ENCODE measurements at places on chromosomes 1 and 21.
A peak's percentile ranks its signal among the peaks of the same experiment; 100 is the strongest.

DNA sequence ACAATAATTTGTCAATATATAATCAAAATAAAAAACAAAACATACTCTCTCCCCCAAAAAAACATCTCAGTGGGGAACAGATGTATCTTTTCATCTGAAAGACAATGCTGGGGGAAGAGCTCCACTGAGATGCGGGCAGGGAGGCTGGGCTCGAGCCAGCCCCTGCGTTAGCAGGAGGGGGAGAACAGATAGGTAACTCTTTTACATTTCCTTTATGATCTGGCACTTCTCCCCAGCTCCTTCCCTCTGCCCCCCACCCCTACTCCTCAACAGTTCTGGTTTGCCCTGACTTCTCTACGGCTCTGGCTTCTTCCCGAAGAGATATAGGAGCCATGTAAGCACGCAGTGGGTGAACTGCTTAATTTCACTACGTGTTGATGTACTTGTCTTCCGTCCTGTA is 12.4 kb downstream of the LEPR start:
- no peak for DNase-seq

- no peak for DNase-seq
Measured at GRCh38 chr1:236639686-236640085, 35.4 kb upstream of the HEATR1 start.

DNA sequence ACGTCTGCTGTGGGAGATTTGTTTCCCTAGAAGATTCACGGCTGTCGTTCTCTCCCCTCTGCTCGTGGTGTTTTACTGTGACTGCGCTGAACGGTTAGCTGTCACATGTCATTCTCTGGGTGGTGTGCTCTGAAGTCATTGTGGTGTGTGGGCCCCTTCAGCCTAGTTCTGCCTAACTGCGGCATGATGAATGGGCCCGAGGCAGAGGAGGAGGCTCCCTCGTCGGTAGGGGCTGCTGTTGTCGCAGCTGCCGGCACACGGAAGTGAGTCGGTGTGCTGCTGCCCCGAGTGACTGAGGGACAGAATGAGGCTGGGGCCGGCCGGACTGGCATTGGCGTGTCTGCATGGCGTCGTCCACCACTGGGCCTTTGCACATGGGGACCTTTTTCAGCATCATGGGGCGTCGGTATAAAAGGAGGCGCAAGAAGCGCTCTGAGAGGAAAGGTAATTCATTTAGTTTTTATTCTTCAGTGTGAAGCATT is 77.9 kb downstream of the ADARB1 start:
- DNase-seq, result no peak

- DNase-seq, result no peak
Measured at GRCh38 chr1:175863299-175864050, 120.1 kb upstream of the TNR start.

GRCh38 chr21:16071092-16071491 is 341.3 kb downstream of the USP25 start:
- peak; percentile 16 for DNase-seq

DNA sequence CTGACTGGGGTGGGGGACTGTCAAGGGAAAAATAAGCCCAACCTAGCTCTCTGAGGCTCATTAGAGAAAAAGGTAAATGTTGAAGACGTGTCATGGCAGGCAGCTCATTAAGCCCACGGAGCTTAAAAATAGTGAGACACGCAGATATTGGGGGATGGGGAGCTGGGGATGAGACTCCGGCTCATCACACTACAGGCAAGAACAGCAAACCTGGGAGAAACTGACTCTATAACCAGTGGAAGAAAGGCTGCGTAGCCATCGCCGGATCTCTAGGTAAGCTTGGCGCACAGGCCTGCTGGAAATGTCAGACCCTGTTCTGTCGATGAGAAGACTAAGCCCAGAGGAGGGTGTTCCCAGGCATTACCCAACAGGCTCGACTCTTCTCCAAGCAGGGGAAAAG is 78.0 kb downstream of the SYT2 start:
- DNase-seq, result no peak

DNA sequence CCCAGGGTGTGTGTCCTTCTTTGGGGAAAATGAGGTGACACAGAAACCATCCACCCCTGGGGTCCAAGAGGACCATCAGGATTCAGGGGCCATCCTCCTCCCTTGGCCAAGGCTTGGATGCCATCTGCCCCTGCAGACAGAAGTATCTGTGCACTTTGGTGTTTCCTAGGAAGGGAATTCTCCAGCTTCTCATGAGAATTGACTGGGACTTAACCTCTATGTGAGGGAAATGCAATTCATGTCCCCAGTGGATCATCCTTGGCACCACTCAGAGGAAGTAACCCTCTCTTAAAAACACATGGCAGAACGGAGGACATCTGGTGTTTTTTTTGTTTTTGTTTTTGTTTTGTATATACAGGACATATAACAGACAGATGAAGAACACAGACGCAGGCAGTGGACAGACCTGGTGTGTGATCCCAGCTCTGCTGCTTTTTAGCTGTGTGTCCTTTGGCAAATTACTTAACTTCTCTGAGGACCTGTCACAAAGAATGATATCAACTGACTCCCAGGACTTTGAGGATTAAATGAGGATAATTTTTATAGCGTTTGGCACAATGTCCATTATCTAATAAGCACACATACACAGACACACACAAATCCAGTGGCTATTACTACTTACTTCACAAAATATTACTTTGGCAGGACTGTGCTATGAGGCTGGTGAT is 3.8 kb downstream of the TNN start:
- DNase-seq, result no peak

GRCh38 chr1:78003882-78004718 is 639 bp upstream of the DNAJB4 start:
- DNase-seq, result peak; percentile 80

GRCh38 chr1:53590531-53591515 is 131.6 kb downstream of the DMRTB1 start:
- peak; percentile 63 for DNase-seq

DNA sequence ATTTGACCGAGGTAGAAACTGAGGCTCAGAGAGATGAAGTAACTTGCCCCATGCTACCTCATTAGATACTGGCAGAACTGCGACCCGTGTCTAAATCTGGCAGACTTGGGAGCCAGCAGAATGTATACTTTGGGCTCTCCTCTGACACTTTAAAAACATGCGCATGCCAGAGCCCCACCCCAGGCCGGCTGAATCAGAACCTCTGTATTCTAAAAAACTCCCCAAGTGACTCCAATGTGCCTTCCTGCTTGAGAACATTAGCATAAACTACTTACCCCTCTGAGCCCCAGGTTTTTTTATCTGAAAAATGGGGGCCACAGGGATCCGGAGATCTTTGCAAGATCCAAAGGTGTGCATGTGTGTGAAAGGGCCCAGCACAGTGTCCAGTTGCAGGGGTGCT is 344.7 kb upstream of the USP24 start:
- no peak for DNase-seq

GRCh38 chr1:204853436-204853835 is 17.2 kb upstream of the NFASC start:
- no peak for DNase-seq

DNA sequence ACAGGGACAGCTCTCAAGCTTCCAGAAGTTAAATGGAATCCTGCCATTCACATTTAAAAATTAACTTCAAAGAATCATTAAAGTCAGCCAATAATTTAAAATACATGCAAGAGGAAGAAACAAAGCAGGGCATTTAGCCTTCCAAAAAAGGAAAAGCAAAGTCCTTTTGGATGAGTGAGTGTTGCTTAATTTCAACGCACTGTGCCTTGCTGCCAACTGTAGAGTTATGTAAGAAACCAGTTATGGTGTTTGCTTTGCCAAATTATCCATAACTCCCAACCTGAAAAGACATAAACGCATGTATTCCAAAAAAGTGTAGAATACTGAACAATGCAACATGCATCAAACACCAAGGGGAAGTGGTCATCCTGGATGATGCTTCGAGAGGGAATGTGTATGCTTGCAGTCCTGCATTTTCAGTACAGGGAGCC is 16.1 kb upstream of the KCNE1 start:
- DNase-seq, result peak; percentile 63

GRCh38 chr1:60483509-60483908 is 409.9 kb upstream of the C1orf87 start:
- DNase-seq, result no peak

DNA sequence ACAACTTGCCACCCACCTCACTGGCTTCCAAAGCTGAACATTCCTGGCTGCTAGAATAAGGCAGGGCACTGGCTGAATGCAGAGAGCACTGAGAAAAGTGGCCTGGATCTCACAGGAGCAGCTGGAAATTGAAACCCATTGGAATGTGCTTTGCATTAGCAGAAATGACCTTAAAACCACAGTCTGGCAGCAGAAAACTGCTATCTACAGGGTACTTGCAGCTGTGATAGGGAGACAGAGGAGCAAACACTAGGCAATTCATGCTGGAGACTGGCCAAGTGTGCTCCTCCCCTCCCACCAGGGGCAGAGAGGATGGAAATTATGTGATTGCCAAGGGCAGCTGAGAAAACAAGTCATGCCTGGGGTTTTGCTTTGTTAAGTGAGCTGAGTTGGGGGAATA is 47.2 kb downstream of the HSD3B1 start:
- DNase-seq, result peak; percentile 65

- no peak for DNase-seq
Measured at GRCh38 chr1:154773551-154773950, 96.5 kb downstream of the KCNN3 start.

GRCh38 chr1:165869343-165869742 is 41.9 kb downstream of the UCK2 start:
- peak; percentile 16 for DNase-seq

- no peak for DNase-seq
Measured at GRCh38 chr1:34928699-34929496, 552 bp downstream of the DLGAP3 start.

DNA sequence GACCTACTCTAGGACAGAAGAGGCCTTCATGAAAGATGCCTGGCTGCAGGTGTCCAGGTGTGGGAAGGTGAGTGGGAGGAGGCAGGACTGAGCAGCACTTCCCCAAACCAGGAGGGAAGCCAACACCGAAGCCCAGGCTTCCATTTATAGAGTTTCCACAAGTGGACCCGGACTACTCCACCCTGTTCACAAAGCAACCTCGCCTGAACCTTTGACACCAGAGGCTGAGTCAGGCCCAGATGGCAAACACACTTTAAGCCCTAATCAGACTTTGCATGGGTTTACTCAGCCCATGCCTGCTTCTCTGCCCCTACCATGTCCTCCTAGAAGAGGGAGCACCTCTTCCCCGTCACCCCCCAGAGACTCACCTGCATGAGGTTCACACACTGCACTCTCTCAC is 14.0 kb downstream of the PRR9 start:
- no peak for DNase-seq

DNA sequence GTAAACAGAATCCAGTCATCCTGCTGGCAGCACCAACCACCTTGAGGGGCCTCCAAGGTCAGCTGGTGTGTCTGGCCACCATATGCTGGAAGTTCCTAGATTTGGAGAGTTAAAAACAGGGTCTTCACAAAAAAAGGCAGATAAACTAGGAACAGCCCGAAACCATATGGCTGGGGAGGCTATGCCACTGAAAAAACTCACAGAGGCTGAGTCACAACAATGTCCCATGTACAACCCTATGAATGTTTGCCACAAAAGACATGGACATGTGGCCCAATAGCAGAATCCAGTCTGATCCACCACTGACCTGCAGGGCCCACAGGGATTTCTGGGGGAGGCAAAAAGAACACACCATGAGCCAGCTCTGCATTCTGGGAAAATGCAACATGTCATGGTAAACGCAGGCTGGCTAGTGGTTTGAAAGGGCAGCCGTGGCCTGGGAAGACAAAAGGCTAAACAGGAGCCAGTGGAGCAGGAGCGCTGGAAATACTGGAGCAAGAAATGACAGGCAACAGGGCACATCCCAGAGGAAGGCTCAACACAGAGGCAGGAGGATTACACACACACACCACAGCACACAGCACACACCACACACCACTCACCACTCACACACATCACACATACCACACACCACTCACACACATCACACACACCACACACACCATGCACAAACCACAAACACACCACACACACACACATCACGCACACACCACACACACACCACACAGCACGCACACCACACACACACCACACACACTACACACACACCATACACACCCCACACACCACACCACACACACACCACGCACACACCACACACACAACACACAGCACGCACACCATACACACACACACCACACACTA is 55.4 kb downstream of the HSF2BP start:
- DNase-seq, result peak; percentile 51

DNA sequence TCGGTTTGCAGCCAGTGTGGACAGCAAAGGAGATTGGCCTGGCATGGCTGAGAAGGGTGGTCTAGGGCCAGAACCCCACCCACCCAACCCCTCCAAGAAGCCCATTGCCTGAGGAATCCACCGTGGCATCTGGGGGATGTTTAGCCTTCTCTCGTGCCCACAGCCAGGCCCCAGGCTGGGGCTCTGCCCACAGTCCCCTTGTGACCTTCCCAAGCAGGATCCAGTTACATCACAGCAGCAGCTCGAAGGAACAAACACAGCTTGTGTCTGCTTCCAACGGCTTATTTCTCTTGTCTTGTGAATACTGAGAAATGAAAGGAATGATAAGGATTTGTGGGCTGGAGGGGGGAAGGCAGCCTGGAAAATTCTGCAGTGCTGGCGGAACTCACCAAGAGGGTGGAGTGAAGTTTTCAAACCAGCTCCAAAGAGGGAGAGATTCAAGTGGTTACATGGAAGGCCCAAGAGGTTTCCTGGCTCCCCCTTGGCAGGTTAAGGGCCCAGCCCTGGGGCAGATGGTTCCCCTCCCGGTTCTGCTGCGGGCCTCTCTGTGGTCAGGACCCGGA is 61.6 kb downstream of the DHRS3 start:
- peak; percentile 95 for DNase-seq

DNA sequence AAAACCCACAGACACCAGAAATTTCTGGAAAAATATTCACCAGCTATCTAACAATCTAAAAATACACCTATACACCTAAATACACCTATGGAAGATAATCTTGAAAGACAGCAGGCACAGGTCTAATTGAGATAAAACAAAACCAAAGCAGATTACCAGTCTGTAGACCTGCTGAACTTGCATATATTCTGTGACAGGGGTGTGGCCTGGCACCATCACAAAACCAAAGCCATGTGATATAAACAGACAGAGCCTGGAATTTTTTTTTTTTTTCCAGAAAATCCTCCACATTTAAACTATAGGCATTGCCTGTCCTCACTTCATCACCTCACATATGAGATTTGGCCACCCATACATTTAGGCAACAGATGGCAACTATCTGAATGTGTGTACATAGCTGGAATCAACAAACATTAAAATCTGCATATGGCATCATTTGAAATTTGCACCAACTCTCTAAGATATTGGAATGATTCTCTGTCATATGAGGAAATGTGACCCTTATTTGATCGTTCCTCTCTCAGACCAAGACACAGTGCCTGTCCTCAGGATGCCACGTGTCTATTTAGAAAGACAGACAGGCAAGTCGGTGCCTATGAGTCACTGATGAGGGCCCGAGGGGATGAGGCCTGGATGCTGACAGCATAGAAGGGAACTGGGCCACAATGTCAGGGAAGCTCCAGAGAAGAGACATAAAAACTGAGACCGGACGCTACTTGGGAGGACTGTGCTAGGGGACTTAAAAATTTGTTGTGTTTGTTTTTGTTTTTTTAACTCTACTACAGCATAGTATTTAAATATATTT is 32.6 kb downstream of the NMNAT2 start:
- no peak for DNase-seq

DNA sequence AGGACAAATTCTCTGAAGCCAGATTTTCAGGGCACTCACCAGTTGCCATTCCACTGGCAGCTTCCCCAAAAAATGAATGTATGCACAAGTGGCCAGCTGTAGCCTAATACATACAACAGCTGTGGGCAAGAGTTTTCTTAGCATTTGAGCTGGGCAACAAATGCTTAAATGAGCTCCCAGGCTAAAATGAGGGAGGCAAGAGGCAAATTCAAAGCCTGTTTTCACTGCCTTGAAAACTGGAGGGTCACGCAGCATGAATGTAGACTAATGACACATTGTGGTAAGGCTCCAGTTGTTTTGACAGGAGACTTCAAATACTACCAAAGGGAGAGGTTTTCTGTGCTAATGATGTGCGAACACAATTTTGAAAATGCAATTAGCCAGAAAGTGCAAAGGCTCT is 88.2 kb downstream of the TIAM1 start:
- no peak for DNase-seq
